ENCODE measurements at places on chromosomes 6 and 20.
A peak's percentile ranks its signal among the peaks of the same experiment; 100 is the strongest.

- peak; percentile 60 for ATAC-seq
These were observed 52.9 kb upstream of the FABP7 start for GRCh38 chr6:122726649-122727048.

GRCh38 chr20:43921227-43921780 lies 6.7 kb downstream of the TOX2 start:
- ATAC-seq: no peak

DNA sequence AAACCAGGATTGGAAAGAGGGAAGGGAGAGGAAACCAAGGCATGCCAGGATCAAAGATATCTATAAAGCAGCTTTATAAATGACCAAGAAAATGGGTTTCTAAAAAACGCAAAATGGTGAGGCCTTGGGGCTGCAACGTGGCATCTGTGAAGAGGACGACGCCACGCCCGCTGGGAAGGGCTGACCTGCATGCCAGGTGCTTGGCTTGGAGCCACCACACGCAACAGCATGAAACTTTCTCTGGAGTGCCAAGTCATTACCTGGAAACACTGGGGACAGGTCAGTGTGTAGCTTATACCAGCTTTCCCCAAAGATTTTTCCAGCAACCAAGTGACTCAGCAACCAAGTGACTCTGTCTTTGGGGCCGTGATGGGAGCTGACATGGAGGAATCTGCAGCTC lies 82.5 kb downstream of the POPDC3 start:
- ATAC-seq: no peak

DNA sequence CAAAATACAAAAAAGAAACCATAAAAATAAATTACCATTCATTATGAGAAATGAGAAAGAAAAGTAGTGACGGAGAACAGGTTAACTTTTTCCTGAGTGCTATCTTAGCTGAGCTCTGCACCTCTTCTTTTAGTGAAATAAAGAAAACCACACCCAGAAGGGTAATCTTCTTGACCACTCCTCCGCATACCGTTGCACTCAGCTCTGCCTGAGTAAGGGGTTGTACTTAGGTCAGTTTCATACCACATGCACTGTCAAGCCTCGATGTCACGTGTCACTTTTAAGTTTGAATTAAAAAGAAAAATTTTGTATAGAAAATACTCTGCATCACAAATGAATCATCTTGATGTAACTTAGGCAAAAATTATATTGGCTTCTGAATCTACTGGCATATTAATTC lies 2.8 kb downstream of the EZR start:
- ATAC-seq: no peak

GRCh38 chr6:4271761-4272470 lies 136.5 kb upstream of the ECI2 start:
- no peak for ATAC-seq

- ATAC-seq: no peak
These were observed 6.5 kb upstream of the RANBP9 start for GRCh38 chr6:13718123-13718458.

DNA sequence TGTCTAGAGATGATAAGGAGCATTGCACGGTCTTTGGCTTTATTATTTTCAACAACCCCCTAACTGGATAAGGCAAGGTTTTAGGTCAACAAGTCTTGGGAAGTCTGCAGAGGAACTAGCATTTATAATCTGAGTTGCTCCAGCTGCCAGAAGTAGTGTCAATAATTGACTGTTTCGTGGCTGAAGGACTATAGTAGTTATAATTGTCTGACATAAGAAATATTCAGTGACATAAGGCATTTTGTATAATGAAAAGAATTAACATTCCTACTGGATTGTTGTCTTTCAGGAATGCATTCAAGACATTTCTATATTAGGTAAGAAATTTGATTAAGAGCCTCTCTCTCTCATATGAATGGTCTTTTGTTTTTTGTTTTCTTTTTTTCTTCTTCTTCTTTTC lies 136.9 kb upstream of the SGK1 start:
- ATAC-seq: peak; percentile 71

DNA sequence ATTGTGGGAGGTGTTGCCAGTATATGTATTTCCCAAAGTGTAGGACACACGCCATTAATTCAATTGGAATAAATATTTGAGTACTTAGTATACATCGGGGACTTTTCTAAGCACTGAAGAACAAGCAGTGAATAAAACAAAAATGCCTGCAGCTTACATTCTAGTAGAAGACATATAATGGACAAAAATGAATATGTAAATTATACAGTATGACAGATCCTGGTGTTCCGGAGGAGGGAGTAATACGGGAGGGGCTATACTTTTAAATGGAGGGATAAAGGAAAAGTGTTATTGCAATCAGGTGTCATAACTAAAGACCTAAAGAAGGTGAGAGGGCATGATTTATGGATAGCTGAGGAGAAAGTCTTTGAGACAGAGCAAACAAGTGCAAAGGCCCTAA lies 15.1 kb downstream of the UBE2V1 start:
- ATAC-seq: no peak

DNA sequence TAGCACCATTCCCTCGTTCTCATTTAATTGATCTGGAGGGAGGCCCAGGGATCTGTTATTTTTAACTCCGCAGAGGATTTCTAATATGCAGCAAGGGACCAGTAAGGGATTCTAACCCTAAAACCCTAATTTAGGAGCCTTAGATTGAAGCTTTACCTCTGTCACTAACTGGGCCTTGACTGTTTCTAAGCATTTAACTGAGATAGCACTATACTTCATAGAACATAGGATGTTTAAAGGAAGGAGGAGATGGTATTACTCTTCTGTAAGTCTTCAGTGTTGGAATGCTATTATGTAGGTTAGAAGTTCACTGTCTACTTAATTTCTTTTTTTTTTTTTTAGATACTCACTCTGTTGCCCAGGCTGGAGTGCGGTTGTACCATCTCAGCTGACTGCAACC lies 242.5 kb downstream of the ZFAND3 start:
- no peak for ATAC-seq

DNA sequence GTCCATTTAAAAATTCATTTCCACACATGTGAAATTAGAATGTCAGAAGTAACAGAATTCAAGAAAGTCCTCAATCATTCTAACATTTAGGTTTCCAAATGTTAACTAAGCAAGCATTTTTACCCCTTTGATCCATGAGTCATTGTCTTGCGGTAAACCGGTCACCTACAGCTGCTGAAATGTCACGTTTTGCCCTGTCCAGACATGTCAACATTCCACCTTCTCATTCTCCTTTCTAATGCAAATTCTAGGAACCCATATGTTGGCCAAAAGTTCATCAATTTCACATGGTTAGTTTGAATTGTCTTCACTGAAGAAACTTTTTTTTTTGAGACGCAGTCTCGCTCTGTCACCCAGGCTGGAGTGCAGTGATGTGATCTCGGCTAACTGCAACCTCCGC lies 117.2 kb downstream of the IPCEF1 start:
- ATAC-seq: no peak

DNA sequence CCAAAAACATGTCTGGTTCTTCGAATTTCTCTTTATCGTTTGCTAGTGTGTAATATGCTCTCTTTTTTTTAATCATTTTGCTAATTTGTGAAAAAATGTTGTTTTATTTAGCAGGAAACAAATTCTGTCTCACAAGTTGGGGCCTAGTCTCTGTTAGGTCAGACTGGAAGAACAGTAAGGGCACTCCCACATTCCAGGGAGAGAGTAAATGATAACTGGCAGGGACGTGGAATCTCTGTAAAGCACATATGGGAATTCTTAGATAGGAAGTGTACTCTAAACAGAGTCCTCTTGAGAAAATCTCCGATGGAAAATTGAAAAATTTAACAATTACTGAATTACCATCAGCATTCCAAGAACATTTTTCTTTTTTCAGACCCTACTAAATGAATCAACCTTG lies 16.4 kb upstream of the CCDC28A start:
- no peak for ATAC-seq

GRCh38 chr6:75065523-75065922 lies 140.3 kb downstream of the COL12A1 start:
- peak; percentile 57 for ATAC-seq

- ATAC-seq: no peak
These were observed 154.5 kb downstream of the MYLK4 start for GRCh38 chr6:2596222-2596621.

DNA sequence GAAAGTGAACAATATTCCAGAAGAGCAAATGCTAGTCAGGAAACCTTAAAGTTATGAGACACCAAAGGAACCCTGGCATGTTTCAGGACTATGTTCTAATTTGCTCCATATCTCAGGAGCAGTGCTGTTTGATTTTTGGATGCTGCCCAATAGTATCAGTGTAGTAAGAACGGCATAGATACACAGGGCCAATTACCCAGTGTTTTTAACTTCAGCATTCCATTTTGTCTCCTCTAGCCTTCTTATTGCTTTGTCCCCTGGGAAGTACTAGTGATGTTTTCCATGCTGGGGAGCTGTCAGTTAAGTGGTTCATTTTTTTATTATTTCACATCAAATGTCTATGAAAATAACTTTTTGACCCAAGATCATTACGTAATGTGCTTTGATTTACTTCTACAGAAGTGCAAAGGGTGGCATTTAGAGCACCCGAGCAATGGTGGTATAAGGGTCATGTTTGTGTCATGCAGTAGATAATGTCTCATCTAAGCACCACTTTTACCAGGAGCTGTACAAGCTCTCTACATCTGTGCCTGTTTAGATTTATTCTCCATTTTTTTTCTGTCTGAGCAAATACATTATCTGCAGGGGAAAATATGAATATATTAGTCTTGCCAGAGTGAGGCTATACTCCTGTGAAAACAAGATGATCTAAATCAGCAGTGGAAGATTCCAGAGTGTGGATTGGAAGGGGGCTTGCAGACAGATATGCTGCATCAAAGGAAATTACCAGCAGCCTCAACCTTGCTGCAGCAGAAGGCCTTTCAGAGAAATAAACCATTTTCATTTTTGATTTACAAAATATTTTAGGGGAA lies 198.8 kb upstream of the OPRM1 start:
- ATAC-seq: no peak
